ENCODE measurements at places on chromosomes 6 and 20.

GRCh38 chr6:163354085-163354484, 60.4 kb upstream of the QKI start:
- DNase-seq, result no peak

GRCh38 chr20:59064214-59064722, 21.7 kb upstream of the PRELID3B start:
- DNase-seq, result no peak

DNA sequence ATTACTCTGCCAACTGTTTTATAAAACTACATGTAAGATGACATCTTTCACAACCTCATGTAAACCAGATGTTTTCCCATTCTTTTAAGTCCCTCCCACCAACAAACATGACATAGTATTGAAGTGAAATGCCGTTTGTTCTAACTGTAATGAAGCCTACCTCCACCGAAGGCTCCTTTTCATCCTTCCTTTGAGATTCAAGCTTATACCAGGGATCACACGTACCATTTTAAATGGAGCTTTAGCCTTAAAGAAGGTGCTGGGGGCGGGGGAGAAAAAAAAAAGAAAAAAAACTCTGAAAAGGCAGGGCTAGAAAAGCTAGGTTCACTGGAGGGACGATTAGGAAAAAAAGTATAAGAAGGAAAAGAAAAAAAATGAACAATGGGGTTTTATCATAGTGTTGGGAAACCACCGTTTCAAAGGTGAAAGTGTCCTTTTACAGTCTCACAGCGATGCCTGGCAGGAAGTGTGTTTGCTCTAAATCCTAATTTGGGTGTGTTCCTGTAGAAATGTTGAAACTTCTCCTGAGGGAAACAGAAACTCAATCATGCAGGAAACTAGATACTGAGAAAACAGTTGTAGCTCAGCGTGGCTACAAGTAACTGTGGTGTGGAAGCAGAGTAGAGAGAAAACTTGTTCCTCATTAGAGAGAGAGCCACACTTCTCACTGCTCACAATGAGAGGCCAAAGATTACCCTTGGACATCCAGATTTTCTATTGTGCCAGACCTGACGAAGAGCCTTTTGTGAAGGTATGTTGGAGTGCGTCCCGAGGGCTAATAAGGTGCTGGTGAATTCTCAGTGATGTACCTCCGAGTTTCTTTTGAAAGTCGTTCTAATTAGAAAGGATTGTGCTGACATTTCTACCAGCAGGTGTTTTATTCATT, 37.6 kb upstream of the HINT3 start:
- no peak for DNase-seq

GRCh38 chr6:14031516-14031915, 86.1 kb upstream of the CD83 start:
- DNase-seq, result no peak

DNA sequence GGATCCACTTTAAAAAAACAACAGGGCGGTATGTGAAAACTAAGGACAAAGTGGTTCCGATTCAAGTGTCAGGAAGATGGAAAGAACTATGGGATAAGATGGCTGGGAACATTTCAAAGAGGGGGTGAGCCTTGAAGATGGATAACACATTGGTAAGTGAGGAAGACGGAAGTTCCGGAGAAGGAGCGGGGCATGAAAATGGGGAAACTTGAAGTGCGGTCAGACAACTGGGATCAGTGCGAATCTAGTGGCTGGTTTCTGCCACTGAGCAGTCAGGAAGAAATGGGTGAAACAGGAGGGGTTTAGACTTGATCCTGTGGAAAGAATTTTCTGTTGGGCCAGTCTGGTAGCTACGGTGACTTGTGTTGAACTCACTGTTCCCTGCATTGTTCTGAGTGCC, 1.2 kb downstream of the NAA20 start:
- no peak for DNase-seq

DNA sequence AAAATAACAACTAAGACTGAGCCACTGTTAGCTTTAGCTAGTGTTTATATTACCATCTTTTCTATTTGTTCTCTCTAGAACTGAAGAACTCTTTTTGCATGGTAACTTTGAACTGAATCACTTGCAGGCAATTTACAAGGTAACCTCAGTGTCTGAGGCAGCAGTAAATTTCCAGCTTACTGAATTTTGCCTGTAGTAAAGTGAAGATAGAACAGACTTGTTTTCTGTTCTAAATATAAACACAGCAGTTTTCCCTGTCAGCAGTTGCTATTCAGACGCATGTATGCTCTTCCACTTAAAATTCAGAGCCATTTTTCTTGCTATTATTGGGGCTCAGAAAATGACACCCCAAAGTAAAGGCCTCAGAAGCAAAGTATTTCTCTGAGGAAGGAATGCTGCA, 974.0 kb upstream of the GJE1 start:
- DNase-seq, result no peak

GRCh38 chr20:31711179-31712111, 11.2 kb downstream of the BCL2L1 start:
- DNase-seq, result no peak

DNA sequence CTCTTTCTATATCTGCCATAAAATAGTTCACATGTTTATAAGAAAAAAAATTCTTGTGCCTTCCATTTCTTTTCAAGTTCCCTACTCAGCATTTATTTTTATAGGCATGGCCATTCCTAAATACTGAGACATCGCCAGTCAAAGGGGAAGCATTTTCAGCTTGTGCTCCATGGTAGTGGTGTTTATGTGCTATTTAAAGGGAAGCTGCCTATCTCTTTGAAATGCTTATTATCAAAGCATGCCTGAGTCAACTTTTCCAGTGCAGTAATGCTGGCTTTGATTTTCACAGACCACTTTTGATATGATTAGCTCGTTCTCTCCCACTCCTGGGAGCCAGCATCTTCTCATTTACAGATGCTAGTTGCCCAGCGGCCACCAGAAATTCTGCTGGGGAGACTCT, 124.1 kb upstream of the RIN2 start:
- no peak for DNase-seq

DNA sequence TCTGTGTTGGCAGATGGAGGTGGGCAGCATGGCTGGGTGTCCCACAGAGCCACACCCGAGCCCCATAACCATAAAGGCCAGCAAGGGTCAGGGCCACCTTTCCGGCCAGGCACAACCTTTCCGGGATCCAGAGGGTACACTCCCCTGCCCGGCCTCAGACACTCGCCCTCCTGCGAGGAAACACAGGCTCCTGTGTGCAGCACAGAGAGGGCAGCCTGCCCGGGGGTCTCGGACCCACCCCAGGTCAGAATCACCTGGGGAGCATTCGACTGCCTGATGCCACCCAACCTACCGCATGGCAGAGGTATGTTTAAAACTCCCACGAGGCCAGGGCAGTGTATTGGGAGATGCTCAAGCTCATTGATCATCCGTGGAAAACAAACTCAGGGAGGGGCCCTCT, 260.3 kb downstream of the TAF4 start:
- DNase-seq, result no peak

DNA sequence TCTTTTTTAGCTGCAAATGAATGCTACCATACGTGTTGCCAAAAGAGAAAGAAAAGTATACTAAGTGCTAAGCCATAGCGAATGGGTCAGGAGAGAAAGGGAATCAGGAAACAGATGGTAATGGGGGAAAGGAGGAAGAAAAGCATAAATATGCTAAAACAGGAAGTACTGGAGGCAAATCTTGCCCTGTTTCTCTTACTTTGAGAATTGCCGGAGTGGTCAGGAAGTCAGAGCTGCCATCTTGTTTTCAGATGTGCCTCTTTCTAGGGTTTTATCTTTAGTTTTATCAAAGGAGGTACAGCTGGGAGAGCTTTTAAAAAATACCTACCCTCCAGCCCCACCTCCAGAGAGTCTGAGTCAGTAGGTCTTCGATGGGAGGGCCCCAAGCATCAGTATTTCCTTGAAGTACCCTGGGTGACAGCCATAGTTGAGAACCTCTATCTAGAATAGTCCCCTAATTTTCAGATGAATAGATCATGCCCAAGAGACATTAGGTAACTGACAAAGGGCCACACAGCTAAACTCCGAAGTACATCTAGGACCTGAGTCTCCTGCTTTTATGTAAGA, 193.3 kb downstream of the CLIC5 start:
- no peak for DNase-seq
